ENCODE measurements at places on chromosomes 1 and 21.

- DNase-seq, result no peak
These were observed 56.9 kb downstream of the PROX1 start for GRCh38 chr1:214044438-214045214.

DNA sequence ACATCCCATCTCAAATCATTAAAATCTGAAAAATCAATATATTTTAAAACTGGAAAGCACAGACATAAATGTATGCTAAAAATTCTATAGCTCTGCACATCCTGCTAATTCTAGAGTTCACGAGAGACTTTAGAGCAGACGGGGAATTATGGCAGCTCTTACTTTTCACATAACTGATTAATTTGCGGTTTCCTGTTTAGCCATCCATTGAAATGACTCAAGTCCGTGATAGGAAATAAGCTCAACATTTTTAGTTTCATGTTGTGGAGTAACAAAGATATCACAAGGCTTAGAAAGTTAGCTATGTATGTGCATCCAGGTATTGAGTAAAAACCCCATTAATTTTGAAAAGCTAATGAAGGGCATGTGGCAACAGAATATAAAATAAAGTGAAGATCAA, 123.2 kb downstream of the SMYD2 start:
- no peak for DNase-seq

DNA sequence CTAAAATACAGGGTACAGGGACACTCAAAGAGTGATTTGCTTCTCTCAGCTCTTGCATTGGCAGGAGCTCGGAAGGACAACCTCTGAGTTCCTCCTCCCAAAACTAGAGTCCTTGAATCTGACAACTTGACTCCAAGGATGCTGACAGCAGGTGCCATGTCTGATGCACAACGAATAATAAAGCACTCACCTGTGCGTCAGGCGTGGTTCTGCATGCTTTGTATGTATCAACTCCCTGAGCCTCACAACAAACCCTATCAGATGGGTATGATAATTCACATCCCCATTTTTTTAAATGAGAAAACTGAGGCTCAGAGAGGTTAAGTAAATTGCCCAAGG, 1.4 kb downstream of the LAPTM5 start:
- DNase-seq, result no peak

- no peak for DNase-seq
These were observed 92.1 kb upstream of the ADAMTS5 start for GRCh38 chr21:27058673-27059605.

DNA sequence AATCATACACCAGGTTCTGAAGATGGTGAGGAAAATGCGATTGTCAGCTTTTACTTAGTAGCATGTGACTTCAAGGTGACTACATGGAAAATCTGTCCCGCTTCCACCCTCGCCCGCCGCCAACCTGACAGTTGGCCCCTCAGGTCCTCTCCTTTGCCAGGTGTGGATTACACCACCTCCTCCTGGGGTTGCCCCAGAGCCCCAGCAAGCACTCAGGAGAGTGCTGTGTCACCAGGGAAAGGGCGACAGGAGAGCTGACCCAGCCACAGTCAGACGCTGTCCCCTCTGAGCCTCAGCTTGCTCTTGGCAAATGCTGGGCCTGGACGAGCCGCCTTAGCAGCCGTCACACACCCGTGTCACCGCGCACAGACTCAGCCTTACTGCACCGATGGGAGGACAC, 17.9 kb downstream of the PTTG1IP start:
- no peak for DNase-seq

DNA sequence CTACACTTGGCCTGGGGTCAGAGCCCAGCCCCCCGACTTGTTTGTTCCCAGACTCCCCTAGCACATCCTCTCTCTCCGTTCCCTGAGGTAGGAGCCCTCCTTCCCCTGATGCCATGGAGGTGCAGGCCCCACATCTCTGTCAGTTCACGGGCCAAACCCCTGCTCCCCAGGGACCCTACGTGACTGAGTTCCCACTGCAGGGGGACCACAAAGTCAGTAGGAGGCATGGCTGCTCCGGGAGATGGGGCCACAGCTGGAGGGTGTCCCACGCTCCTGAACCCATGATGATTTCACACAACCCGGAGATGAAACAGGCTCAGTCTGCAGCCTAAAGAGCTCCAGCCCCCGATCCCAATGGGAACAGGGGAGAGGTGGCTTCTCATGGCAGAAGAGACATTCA, 272.2 kb downstream of the NPHP4 start:
- no peak for DNase-seq

- no peak for DNase-seq
These were observed 179.2 kb downstream of the ATG4C start for GRCh38 chr1:62962901-62963776.

DNA sequence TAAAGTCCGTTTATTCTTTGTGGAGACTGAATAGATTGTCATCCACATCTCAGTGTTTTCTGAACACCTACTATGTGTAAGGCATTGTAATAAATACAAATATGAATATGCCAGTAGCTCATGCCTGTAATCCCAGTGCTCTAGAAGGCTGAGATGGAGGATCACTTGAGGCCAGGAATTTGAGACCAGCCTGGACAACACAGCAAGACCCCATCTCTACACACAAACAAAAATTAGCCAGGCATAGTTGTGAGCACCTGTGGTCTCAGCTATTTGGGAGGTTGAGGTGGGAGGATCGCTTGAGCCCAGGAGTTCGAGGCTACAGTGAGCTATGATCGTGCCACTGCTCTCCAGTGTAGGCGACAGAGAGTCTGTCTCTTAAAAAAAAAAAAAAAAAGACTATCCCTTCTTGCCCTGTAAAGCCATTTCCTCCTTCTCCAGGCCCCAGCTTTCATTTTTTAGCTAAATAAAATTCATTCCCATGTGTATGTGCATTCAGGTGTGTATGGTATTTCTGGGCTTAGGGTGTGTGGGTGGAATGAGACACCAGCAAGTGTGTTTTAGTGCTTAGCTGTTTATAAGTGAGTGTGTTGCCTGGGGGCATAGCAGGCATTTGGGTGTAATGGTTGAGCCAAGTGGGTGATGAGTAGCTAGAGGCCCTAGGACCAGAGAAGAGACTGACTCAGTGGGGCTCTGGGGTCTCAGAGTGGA, 7.8 kb downstream of the CELSR2 start:
- no peak for DNase-seq

- no peak for DNase-seq
These were observed 33.2 kb downstream of the RHOU start for GRCh38 chr1:228768355-228769000.

DNA sequence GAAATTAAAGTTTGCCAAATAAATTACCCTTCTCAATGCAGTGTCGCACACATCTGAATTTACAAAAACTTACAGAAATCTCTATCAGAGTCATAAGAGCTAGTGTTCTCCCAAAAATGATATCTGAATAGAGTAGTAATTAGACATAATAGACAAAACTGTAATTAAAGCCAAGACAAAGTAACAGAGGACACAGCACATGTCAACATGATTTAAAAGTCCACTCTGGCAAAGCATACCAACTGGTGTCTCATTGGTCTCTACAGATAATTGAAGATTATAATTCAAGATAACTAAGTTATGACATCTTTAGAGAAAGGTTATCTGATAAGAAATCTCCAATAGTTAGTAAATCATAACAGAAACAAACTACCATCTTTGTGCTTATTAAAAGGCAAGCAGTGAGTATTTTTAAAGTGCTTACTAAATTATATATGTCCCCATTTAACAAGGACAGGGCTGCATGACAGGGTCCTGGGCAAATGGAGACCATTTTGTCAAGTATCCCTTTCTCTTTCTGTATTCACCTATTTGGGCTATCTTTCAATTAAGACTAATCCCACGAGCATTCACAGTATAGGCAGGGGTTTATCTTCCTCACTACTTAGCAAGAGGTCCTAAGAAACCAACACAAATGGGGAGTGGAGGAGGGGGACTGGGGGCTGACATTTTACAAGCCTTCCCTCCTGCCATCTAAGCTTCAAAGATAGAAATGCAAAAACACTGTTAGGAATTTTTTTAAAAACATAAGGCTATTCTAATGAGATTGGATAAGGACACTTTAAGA, 26.0 kb downstream of the PTP4A2 start:
- no peak for DNase-seq

DNA sequence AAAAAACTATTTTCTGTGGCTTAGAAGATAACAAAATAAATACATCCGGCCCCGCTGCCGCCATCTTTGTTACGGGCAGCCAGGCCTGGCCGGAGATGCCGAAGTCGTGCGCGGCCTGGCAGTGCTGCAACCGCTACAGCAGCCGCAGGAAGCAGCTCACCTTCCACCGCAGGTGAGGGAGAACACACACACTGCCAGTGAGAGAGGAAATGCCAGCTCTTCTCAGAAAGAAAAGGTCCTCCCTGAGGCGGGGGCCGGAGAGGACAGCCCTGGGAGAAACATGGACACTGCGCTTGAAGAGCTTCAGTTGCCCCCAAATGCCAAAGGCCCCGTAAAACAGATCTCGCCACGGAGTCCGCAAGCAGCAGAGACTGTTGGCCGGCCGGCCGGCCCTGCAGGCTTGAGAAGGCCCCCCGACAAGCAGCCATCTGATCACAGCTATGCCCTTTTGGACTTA, 323.2 kb downstream of the AMY1C start:
- no peak for DNase-seq

DNA sequence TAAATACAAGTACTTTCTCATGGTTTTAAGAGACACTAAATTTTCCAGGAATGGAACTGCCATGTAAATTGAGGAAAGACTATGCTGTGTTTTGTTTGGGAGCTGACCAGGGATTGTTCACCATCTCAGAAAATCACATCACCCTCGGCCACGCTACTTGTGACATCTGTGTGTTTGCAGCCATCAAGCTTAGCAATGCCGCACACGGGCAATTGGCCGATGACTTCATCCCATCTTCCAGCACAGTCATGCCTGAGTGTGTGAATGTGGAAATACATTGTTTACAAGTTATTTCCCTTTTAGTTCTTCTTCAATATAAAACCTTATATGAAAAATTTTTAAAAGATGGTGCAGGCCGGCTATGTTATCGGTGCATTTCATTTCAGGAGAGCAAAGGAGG, 121.6 kb downstream of the GLIS1 start:
- DNase-seq, result no peak

DNA sequence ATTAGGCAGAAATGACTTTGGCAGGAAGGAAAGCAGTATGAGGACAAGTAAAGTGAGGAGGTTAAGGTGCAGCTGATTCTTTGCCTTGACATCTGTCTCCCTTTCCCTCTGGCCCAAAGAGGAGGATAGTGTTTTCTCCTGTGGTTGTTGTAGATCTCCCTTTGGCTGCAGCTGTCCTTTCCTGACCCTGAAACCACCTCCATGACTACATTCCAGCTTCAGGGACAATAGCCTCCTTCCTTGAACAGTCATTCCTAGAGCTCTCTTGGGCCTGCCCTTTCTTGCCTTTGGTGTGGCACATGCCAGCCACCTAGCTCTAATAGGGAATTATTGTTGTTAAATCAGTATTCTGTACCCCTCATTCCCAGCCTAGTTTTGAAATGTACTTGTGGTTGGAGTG, 6.2 kb downstream of the ZMYM1 start:
- DNase-seq, result no peak

Measured in stimulated activated CD8-positive, alpha-beta memory T cell treated with anti-CD3 and anti-CD28 coated beads, Interleukin-4, amount 100 ng/mL, for 1 hour (primary cell).